ENCODE measurements at places on chromosomes 12 and 14.

DNA sequence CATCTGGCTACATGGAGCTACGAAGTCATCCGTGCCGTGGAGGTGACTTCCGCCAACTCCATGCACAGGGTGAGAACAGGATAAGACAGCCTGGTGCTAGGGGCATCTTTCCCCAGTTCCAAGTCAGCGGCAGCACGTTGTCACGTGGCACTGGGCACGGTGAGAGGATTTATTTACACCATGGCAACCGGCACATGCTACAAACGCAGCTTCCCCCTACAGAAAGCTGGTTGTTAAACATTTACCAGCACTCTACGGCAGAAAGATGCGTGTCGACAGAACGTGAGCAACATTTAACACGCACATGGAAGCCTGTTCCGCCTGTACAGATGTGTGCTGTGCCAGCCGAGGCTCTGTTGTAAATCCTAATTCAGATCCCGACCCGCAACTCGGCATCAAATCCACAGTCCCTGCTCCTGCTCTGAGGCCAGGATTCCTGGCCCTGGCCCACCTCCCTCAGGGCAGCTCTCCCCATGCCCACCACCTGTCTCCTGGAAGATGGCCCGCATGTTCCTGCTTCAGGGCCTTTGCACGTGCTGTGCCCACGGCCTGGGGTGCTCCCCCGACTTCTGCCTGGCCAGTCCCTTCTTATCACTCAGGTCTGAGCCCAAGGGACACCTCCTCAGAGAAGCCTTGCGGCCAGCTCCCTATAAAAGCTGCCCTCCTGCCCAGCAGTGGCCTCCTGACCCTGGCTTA, 114.1 kb downstream of the RFLNA start:
- no peak for DNase-seq

GRCh38 chr12:52754135-52754534, 23.0 kb downstream of the KRT76 start:
- DNase-seq: no peak

DNA sequence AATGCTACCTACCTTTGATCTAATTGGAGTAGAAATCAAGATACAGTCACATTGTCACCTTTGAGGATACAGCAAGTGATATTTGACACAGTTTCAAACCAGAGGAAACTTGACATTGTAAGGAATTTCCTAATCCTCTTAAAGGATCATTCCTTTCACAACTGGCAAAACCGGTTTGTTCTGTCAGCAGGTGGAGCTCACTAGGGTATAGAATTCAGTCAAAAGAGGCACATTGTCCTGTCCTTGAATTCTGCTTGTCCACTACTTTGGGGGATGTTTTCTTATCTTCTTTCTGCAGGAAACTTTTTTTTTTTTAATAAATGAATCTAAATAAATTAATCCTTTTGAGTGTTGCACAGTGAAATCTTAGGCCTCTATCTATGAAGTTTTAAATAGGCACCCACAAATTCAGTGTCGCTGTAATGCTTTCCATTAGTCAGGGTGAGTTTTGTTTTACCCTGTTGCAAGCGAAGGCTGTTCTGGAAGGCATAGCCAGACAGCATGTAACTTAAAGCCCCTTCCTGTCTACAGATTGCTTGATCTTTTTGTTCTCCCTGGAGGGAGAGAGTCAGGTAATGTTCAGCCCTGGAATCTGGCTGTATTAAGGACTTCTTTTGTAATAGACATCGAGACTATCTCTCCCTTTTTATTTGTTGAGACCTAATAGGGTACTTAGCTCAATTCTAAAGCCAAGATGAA, 285.0 kb upstream of the RGS6 start:
- DNase-seq: no peak

GRCh38 chr12:12722435-12723148, 5.4 kb downstream of the CDKN1B start:
- no peak for DNase-seq

- DNase-seq: peak; percentile 92
Observed at GRCh38 chr14:84036840-84037239, 1493.1 kb upstream of the FLRT2 start.

- no peak for DNase-seq
Observed at GRCh38 chr14:23566112-23566777, 1.3 kb downstream of the AP1G2 start.
